ENCODE measurements at places on chromosomes 7 and 10.
A peak's percentile ranks its signal among the peaks of the same experiment; 100 is the strongest.

DNA sequence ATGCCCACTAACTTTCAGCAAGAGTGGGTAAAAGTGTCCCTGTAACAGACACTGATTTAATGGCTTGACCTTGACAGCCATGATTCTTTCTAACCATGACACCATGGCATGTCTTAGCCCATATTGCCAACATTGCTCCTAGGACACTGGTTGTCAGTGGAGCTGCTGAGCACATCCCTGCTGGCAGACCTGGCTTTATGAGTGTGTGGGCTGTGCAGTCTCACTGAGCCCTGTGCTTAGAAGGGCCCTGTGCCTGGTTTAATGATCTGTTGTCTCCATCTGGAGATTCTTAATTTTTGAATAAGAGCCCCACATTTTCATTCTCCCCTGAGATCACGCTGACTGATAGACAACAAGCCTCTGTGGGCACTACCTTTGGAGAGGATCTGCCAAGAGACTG, 243.1 kb upstream of the KIAA1217 start:
- DNase-seq = no peak

DNA sequence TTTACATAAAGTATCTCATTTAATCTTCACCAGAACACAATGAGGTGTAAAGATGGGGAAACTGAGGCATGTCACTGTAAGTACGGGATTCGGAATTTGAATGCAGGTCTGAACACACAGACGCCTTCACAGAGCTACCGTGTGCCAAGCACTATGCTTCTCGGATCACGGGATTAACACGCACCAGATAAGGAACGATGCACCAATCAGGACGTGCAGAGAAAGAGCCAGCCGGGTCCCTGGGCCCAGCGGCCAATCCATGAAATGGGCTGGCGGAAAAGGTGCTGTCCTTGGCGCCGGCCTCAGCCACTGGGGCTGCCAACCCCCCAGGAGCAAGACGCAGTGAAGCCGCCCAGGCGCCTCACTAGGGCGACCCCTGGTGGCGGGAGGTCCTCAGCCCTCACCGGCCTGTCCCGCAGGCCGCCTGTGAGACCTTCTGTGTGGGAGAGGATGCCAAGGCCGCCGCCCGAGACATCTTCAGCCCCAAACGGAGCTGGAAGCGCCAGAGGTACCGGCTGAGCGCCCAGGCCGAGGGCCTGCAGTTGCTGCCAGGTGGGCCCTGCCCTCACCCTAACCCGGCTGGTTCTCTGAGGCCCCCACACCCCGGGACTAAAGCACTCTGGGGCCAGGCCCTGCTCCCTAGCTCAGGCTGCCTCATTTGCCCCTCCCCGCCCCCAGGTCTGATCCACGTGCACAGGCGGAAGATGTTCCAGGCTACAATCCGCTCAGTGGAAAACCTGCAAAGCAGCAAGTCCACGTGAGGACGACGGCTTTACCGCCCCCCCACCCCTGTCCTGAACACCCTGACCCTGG, 15.6 kb downstream of the ATG9B start:
- DNase-seq = peak; percentile 66

GRCh38 chr7:132295175-132295574, 281.1 kb downstream of the PLXNA4 start:
- no peak for DNase-seq

GRCh38 chr7:51134013-51134441, 182.6 kb downstream of the COBL start:
- no peak for DNase-seq

GRCh38 chr10:106712988-106713387, 451.5 kb downstream of the SORCS1 start:
- no peak for DNase-seq

DNA sequence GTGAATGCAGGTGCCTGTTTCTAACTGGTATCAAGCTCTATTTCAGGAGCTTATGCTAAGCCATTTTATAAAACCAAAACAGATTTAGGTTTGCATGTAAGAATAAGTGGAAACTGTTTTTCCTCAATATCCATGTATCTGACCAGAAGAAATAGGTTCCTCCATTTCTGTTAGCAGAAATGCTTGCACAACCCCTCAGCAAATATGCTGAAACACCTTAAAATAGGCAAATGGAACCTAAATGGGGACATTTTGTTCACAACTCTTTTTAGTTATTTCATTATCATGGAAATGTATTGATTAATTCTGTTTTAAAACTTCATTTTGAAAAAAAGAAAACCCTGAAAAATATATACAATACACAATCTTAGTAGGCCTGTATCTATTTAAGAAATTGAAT, 8.9 kb upstream of the EEPD1 start:
- DNase-seq = no peak

- no peak for DNase-seq
Observed at GRCh38 chr10:104122225-104123107, 495 bp downstream of the SFR1 start.

DNA sequence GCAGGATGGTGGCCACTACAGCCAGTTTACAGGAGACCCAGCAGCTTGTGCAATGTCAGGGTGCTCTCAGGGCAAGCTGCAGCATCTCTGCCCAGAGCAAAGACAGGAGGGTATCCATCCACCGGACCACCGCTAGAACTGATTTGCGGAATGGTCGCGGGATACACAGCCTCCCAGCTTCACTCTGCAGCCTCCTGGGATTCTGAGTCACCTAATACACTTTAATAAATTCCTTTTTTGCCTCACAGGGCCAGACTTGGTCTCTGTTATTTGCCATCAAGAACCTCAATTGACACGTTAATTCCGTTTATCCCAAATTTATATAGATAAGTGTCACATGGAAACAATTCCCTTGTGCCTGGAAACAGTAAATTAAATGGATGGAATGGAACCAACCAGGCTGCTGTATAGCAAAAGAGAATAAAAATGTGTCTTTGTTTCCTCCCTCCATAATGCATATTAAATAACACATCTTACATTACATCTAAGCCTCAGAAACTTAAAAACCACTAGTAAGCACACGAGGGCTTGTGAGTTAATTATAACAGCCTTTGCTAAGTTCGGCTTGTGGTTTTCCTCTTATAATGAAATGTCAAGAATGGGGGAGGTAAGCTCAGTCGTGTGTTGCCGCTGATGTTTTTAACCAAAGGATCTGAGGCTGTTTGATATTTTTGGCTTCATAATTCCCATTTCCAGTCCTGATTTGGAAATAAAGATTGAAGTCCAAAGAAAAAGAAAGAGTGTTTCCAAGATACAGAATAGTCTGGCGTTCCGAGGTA, 52.1 kb downstream of the ADRB1 start:
- DNase-seq = peak; percentile 39

- DNase-seq = no peak
Observed at GRCh38 chr10:70054902-70055301, 2.3 kb downstream of the MACROH2A2 start.

DNA sequence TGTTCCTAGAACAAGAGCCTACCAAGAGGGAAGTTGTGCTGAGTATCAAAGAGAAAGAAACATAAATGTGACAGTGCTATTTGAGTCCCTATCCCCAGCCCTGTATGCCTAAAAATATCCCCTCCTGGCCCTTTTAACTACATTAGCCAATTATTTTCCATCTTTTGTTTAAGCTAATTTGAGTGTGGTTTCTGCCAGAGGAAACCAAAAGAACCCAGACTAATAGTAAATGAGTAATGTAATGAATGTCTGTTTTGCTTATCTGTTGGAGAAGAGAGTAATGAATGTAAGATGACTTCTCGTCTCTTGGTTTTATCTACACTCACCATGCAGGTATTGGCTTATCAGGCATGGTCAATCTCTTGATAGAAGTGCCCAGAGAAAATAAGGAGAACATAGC, 134.4 kb upstream of the CDK1 start:
- no peak for DNase-seq

- no peak for DNase-seq
Observed at GRCh38 chr7:18283045-18283444, 212.5 kb upstream of the HDAC9 start.

DNA sequence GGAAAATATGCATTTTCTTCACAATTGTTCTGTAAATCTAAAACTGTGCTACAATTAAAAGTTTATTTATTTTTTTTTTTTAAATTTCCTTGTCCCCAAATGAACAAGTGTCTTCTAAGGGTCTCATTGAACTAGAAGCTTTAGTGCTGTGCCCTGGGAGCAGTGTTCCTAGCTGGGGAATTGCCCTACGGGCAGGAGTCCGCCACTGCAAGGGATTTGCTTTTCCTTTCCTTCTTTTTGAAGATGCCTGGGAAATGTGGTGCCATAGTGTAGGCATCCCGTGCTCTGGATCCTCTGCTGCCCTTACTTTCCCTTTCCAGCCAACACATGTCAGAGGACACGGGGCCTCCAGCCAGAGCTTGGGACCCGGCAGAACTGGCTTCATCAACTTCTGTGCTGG, 177.1 kb upstream of the CTBP2 start:
- no peak for DNase-seq

DNA sequence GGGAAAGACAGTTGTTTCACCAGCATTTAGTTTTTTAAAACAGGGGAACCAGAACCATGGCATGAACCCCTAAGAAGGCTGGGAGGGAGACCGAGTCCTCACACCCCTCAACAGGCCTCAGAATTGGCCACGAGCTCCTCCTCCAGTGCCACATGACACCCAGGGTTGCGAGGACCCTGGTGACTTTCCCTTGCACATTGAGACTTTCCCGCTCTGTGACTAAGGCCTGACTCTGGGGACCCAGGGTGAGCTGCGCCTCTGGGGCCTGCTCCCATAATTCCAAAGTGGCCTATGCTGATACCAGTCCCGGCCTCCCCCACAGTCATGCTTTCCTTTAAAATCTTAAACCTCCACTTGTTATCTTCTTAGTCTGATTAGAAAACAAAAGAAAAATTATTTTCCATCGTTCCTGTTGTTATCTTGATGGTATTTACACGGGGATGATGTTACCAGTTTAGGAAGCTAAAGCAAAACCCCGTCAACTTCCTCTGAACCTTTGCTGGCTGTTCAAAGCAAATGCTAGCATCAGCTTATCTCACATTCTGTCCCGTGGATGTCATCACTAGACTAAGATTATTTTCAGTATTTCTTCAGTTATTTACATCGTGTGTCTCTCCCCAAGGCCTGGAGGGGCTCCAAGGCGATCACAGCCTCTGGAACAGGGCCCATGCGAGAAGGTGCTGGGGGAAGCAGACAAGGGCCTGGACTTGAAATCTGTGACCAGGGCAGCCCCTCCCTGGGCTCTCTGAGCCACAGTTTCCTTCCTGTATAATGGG, 42.1 kb downstream of the FAM53B start:
- no peak for DNase-seq

GRCh38 chr10:129853562-129853903, 110.5 kb downstream of the EBF3 start:
- DNase-seq = peak; percentile 10

GRCh38 chr10:10020945-10021344, 996.7 kb upstream of the CELF2 start:
- no peak for DNase-seq

DNA sequence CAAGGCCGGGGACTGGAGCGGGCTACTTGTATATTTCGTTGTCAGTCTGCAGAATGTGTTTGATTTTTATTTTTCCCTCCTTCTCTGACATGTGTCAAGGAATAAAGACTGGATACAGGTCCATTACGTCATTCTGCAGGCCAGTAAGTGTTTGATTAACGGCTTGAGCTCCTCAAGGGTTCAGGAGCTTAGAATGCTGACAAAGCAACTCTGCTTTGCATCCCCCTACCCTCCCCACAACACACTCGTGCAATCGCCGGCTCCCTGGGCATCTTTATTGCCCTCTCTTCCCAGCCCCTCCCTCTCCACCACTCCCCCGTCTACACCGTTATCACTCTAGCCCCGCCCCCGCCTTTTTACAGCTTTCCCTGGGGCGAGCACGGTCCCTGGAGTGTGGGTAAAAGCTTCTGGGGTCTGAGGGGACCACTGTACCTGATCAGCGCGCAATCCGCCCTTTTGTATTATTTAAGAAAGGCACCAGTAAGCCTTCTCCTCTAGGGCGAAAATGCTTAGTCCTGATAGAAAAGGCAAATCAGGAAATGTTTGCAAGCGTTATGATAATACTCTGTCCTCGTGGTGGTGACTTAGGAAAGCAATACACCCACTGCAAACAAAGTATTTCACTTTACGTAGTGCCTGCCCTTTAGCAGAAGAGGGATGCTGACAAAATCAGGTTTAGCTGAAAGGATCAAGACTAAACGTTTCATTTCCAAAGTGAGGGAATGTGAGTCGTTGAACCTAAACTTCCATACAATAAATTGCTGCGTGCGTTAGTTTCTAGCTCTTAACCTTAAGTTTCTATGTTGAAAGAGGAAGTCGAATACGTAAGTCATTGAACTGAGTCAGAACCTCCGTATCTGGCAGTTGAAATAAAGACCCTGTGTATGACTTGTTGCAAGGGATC, 1.4 kb upstream of the CREB5 start:
- peak; percentile 23 for DNase-seq

DNA sequence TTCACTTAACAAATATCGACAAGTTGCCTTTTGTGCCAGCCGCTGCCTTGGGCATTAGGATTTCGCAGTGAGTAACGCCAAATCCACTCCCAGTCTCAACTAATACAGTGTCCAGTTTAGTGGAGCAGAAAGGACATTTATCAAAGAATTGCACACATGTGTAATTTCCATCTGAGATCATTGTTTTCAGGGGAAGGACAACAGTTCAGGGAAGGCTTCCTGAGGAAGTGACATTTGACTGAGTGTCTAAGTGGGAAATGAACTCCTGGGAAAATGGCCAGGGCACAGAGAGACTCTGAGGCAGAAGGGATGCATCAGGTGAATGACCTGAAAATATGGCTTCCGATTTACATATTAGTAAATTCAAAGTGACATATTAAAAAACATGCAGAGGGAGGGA, 89.4 kb downstream of the ITGA8 start:
- DNase-seq = no peak

DNA sequence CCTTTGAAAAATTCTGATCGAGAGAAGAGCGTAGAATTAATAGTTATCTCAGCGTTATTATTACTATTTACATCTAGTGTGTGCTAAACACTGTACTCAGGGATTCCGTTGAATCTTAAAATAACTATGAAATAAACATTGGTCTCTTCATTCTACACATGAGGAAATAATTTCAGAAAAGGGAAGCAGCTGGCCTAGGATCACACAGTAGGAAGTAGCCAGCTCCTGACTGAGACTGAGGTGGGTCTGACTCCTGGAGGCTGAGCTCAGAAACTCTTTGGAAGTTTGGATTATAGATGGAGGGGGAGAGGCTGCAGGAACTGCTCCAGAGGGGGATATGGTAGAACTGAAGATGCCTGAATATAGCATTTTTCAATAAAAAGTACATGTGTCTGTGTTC, 183.9 kb upstream of the WDR11 start:
- no peak for DNase-seq

- no peak for DNase-seq
Observed at GRCh38 chr7:68408873-68409272, 1189.4 kb upstream of the AUTS2 start.

- DNase-seq = no peak
Observed at GRCh38 chr10:114577133-114577532, 80.9 kb downstream of the ABLIM1 start.

- no peak for DNase-seq
Observed at GRCh38 chr7:30087371-30087770, 47.4 kb upstream of the MTURN start.

GRCh38 chr7:18835001-18835690, 282.3 kb downstream of the TWIST1 start:
- no peak for DNase-seq
